ENCODE measurements at places on chromosomes 3 and 15. TPM values are rescaled to one million over a fixed set of nuclear protein-coding genes. Genes with fewer than 3 reads are reported as not detected.
A peak's percentile ranks its signal among the peaks of the same experiment; 100 is the strongest.

DNA sequence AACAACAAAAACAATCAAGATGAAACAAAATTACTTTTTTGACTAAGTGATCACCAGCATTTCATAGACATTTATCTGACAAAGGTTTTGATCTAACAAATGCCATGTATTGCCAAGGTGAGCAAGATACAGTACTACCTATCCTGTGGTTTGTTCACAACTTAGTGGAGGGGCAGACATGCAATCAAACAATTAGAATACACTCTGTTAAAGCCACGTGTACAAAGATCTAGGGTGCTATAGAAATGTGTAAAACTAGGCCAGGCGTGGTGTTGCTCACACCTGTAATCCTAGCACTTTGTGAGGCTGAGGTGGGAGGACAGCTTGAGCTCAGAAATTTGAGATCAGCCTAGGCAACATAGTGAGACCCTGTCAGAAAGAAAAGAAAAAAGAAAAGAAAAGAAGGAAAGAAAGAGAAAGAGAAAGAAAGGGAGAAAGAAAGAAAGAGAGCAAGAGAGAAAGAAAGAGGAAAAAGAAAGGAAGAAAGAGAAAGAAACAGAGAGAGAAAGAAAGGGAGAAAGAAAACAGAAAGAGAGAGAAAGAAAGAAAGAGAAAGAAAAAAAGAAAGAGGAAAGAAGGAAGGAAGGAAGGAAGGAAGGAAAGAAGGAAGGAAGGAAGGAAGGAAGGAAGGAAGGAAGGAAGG, 1.4 kb upstream of the TRIM69 start:
- DNase-seq: no peak

- DNase-seq: peak; percentile 47
Measured at GRCh38 chr15:62125773-62126172, 39.3 kb downstream of the C2CD4B start.

The PDZRN3 gene
- not detected for total RNA-seq

The SUSD5 gene
- total RNA-seq: 11.6 TPM

DNA sequence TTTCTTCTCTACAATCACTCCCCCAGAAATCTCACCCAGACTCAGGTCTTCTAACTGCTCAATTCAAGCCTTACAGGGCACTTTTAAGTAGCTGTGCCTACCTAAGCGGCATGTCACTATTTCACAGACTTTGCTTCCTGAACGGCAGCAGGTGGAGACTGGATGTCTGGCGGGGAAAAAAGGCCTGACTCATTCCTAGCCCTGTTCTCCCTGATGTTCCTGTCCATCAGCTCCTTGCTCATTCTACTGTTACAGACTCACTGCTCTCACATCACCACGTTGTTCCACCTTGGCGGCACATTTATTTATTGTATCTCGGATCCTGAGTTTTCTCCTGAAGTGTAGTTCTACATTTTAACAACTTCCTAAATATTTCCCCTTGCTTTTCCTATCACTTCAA, 52.6 kb upstream of the ATP11B start:
- peak; percentile 57 for DNase-seq

DNA sequence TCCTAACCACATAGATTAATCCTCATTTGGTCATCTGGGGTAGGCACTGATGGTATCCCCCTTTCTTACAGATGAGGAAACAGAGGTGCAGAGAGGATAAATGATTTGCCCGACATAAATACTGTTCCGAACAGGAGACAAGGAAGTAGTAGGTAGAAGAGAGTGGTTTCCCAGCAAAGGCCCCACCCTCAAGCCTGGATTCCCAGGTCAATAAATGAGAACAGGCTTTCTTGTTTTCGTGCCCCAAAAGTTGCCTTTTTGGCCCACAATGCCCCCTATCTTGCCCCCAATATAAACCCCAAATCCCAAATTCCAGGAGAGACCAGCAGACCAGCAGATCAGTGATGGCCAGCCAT, 125.5 kb upstream of the PRR20G start:
- no peak for DNase-seq

GRCh38 chr15:75640483-75641178, 607 bp upstream of the IMP3 start:
- peak; percentile 50 for DNase-seq

DNA sequence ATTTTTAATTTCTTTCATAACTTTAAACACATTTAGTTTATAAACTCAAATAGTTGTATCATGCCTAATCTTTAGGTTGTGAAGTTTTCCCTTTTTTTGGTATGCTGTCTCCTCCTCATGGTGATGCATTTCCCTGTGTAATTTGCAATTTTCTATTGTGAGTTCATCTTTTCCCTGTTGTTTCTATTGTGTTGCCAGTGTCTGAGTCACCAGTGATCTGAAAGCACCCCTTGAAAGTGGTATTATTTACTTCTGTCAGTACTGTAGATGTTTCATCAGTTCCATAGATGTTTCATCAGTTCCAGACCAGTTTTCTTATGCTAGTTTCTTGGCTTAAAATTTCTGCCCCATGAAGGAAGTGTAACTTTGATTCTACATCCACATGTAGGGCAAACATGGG, 80.6 kb downstream of the OXSM start:
- DNase-seq: no peak

The GOLGA8H gene
- 1.6 TPM for total RNA-seq

GRCh38 chr3:115922681-115923347, 299.5 kb downstream of the GAP43 start:
- DNase-seq: peak; percentile 38

GRCh38 chr3:128374746-128375445, 91.8 kb downstream of the DNAJB8 start:
- no peak for DNase-seq

GRCh38 chr3:40494698-40495097, 11.1 kb upstream of the ZNF620 start:
- DNase-seq: no peak

- DNase-seq: no peak
Measured at GRCh38 chr15:42088801-42089640, 5.3 kb downstream of the PLA2G4D start.

DNA sequence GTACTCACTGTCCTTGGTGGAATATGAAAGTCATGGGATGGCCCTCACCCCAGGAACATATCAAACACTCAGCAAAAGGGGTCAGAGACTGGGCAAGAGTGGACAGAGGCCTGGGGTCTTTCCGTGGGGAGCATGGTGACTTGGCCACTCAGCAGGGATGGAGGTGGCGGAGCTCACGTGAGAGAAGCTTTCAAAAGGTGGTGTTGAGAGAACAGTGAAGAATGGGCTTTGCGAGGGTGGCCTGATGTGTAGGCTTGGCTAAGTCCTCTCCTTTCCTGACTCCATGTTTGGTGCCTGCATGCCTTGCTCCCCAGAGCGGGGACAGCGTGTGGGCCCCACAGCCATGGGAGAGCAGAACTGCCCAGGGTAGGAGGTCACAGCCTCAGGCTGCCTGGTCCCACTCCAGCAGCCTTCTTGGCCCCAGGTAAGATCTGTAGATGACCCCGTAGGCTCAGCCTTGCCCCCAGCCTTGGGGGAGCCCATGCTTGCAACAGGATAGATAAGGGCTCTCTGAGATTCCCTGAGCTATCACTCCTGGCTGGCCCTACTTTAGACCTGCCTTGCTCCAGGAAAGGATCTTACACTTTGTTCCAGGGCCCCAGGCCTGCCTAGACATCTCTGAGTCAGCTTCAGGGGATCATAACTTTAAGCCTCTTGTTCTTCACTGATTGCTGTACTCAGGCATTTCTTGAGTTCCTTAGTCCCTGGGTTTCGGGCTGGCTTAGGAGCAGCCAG, 17.0 kb downstream of the RPLP1 start:
- DNase-seq: no peak

The SLC28A1 gene
- total RNA-seq: not detected

- DNase-seq: no peak
Measured at GRCh38 chr3:40930131-40930538, 269.2 kb upstream of the CTNNB1 start.

DNA sequence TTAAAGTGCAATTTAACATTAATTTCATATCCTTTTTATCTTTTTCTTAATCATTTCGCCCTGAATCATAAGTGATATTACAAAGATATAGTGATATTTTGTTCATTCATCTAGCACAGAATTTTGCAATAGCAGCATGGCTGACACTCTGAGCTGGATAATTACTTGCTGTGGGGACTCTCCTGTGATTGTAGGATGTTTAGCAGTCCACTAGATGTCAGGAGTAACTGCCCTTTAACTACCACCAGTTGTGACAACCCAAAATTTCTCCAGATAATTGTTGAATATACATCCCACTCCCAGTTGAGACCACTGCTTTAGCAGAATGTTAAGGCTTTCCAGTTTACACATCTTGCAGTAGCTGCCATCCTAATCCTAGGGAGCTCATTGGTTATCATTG, 196.8 kb upstream of the MBNL1 start:
- peak; percentile 69 for DNase-seq

The SAMD7 gene
- not detected for total RNA-seq

DNA sequence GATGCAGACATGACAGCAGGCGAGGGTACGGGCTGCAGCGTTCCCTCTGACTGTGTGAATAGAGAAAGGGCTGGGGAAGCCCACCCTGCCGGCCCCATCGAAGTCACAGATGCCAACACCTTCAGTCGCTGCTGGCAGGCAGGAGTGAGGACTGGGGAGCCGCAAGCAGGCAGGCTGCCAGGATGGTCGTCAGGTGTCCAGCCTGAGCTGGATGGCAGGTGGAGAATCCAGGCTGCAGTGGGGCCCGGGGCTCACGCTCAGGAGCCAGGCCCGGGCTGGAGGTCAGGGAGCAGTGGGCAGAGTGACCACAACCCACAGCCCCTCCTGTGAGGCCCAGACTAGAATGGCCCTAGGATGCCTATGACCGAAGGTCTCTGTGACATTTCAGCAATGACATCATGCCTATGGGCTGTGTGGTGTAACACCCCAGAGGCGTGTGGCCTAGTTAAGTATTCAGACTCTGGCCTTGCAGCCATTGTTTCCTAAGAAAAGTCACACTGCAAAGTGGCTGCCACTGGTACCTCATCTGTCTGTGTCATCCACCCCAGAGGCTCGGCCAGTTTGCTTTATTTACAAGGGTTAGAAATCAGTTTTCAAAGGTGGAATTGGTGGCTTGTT, 15.7 kb downstream of the PRR23E start:
- no peak for DNase-seq

DNA sequence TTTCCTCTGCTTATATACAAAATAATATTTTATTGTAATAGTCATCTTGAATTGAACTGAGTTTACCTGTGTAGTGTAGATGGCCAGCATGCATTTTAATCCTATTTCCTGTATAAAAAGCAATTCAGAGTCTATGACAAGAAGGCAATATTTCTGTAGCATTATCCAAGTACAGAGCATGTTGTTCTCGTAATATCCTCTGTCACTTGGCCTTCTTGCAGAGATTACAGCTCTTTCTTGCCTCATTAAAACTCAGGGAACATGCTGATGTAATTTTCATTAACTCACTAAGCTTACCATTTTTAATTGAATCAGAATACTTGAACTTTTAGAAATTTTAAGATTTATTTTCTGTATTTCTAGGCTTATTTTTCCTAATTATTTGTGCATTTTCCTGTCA, 203.3 kb upstream of the AGTR1 start:
- no peak for DNase-seq

The ZNF774 gene
- total RNA-seq: 1.8 TPM

- DNase-seq: no peak
Measured at GRCh38 chr3:36820083-36820482, 55.7 kb upstream of the DCLK3 start.

- DNase-seq: peak; percentile 88
Measured at GRCh38 chr3:155252535-155252934, 40.9 kb downstream of the STRIT1 start.
